ENCODE measurements at places on chromosomes 2 and 18.

GRCh38 chr2:67881816-67882215 is 181.0 kb downstream of the C1D start:
- DNase-seq: no peak

DNA sequence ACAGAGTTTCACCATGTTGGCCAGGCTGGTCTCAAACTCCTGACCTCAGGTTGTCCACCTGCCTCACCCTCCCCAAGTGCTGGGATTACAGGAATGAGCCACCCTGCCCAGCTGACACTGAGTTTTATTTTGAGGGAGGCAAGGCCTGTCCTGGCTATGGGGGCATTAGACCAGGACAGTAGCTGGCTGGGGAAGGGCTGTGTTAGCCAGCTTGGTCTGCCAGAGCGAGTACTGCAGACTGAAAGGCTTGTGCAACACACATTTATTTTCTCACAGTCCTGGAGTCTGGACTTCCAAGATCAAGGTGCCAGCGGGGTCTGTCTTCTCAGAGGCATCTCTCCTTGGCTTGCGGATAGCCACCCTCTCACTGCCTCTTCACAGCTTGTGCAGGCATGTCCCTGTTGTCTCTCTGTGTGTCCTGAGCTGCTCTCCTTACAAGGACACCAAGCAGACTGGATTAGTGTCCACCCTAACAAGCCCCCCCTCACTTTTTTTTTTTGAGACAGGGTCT is 59.4 kb upstream of the HAAO start:
- no peak for DNase-seq

DNA sequence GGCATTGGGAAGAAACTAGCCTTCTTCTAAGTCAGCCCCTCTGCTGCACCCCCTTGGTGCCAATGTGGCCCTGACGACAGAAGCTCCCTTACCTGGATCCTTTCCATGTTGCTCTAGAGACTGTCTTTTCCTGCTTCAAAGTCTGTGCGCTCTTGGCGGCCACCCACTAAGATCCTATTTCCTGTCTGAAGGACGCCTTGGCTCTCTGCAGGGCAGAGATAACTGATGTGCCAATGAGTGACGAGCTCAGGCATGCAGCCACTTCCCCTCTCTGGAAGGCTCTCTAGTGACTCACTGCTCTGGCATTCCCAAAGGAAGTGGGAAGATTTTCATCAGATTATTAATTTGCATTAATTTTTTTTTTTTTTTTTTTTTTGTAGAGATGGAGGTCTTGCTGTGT is 273.5 kb downstream of the CDH20 start:
- no peak for DNase-seq

GRCh38 chr2:134988994-134989605 is 58.1 kb downstream of the MAP3K19 start:
- no peak for DNase-seq

DNA sequence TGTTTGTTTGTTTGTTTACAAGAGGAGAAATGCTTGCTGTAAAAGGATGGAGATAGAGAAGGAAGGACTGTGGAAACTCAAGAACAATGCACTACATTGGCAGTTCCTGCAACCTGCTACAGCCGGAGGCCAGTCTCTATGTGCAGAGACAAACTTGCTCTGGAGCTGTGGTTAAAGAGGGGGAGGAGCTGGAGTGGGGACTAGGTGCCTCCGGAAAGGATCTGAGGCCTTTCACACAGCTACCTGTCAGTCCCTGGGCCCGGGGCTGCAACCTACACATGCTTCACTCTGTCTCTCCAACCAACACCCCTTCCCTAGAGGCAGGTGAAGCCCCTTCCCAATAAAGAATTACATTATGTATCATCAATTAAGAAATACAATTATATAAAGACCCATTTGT is 1234.0 kb upstream of the ZEB2 start:
- no peak for DNase-seq

- DNase-seq: no peak
Observed at GRCh38 chr2:207750876-207751275, 18.8 kb downstream of the FZD5 start.

- no peak for DNase-seq
Observed at GRCh38 chr2:179675435-179675834, 186.0 kb downstream of the ZNF385B start.

- DNase-seq: no peak
Observed at GRCh38 chr2:235217846-235218245, 266.0 kb downstream of the SH3BP4 start.

GRCh38 chr2:96839875-96840850 is 3.7 kb downstream of the ANKRD23 start:
- no peak for DNase-seq

DNA sequence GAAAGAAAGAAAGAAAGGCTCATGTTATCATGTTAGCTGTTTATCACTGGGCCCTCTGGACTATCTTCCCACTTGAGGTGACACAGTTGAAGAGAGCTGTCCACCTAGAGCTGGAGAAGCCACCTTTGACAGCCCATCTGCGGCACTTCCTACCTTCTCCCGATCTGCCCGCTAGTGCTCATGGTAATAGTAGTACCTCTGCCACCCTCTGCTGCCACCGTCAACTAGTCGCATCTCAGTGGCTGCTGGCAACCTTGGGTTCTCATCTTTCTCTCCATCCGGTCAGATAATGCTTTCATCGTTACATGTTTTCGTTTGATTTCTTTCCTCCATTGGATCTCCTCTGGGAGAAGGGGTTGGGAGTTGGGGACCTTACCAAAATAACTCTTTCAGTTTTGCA is 63.2 kb upstream of the COPS8 start:
- no peak for DNase-seq

DNA sequence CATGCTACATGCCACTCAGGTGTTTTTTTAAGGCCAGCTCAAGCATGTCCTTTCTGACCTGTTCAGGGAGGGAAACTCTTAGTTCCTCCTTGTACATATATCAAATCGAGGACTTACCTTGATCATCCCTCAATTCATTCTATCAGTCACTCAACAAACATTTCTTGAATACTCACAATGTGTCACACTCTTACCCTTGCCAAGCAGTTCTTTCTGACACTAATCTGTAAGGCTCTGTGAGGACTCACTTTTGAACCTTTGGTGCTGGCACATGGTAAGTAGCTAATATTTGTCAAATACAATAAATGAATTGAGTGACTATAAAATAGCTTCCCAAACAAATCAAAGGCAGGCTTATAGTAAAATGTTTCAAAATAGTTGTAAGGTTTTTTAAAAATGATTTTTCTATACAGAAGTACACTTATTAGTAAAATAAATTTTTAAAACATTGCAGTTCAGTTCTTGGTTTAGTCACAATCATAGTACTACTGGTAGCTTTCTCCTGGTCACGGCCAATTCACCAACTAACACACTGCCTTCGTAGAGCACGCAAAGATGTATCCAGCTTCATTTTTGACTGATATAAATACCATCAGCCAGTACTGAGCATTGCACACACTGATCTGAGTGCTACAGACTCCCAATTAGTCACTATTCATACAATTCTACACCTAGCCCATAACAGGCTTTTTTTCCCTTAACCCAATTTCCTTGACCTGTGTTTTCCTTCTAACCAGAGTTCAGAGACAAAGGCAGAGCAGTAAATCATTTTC is 50.9 kb downstream of the ZEB2 start:
- no peak for DNase-seq

DNA sequence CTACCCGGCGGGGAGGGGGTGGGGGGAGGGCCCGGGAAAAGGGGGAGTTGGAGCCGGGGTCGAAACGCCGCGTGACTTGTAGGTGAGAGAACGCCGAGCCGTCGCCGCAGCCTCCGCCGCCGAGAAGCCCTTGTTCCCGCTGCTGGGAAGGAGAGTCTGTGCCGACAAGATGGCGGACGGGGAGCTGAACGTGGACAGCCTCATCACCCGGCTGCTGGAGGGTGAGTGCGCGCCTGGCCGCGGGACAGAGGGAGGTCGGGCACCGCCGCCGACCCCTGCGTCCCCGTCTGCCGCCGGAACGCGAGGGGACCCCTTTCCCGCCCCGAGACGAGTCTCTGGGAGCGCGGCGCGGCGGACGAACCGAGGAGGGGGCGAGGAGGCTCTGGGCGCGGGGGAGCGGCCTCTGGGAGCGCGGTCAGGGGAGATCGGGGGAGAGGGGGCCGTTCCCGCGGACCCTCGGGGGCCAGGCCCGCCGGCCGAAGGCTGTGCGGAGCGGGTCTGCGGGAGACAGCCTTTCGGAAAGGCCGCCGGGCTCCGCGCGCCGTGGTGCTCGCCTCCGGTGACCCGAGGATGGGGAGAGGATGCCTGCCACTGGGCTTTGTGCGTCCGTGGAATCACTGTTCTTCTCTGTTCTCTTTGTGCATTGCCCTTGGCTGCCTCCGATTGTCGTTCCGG is 463 bp downstream of the PPP1CB start:
- no peak for DNase-seq

DNA sequence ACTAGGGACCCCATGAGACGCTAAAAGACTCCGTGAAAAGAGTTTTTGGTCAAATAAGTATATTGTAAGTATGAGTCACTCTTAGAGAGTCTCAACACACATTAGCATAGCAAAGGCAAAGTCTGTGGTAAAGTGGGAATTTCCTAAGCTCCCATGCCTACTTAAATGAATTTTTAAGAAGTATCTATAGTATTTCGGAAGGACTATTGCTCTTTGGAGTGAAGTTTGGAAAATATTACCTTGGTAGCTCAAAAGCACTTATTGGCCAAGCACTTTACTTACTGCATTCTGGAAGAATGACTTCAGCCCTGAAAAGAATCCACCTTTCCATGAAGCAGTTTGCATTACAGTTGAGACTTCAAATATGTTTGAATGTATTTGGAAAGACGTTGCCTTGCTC is 57.1 kb downstream of the CAVIN2 start:
- no peak for DNase-seq

- DNase-seq: no peak
Observed at GRCh38 chr2:68889500-68889899, 18.3 kb upstream of the BMP10 start.

DNA sequence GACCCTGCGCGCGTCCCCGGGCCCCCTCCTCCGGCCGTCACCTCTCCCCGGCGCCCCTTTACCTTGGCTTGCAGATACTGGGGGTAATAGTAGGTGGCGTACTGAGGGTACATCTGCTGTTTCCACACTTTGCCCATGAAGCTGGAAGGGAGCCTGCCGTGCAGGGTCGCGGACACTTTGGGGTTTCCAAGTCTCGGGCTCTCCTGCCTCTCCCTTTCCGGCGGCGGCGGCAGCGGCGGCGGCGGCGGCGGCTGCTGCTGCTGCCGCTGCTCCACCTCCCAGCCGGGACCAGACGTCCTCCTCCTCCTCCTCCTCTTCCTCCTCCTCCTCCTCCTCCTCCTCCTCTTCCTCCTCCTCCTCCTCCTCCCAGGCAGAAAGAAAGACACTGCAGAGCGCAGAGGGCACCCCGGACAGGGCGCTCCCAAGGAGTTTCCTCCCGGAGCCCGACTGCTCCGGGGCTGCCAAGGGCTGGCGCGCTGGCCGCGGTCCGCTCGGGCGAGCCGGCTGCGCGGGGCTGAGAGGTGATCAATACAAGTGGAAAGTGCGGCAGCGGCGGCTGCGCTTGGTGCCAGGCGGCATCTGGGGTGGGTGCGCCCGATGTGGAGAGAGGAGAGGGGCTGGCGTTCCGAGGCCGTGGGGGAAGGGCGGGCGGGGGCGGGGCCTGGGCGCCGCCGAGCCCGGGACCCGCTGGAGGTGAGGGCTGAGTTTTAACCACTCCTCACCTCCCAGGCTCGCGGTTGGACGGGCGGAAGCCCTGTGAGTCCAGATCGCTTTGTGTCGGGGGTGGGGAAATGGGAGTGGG is at the start of gene RBMS1:
RBMS1 (minus strand) TSS at position 581 of the 802 bp plus-strand sequence; CDS start at position 137, 444 bp downstream.
- peak; percentile 49 for DNase-seq

DNA sequence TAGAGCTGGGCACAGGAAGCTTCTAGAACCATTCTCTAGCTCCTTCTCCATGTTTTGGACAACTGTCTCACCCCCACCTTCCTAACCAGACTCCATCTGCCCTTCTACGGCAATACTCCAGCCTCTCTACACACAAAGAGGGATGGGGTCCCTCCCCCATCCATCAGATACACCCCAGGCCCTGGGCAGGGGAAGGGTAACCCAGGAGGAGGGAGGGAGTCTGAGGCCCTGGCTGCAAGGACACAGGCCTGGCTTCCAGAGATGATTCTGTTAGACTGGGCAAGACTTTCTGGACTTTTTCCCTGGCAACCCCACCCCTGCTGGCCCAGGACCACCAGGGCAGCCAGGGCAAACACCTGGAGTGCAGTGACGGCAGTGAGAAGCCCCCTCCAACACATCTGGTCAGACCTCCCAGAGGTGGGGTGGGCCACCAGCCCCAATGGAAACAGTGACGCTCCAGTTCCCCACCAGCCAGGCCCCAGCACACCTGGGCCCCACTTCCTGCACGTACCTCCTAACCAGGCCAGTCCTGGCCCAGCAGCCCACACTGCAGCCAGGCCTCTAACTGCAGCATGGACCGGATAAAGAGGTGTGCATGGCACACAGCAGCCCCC is 6.5 kb downstream of the CYP26B1 start:
- DNase-seq: no peak

DNA sequence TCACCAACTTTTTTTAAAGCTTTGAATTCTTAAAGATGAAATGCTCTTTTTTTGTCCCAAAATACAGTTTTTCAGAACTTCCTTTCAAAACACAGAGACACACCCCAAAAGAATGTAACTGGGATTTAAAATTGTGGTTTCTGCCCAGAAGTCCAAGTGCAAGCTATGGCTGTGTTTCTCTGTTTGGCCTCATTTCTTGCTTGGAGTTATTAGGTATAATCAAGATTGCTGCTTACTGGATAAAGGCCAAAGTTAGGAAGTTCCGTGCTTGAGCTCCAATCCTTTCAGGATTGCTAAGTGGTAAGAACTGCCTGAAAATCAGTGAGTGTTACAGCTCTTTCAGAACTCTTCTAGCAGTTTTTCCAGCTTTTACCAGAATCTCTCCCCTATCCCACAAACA is 16.9 kb downstream of the ZBTB7C start:
- no peak for DNase-seq

DNA sequence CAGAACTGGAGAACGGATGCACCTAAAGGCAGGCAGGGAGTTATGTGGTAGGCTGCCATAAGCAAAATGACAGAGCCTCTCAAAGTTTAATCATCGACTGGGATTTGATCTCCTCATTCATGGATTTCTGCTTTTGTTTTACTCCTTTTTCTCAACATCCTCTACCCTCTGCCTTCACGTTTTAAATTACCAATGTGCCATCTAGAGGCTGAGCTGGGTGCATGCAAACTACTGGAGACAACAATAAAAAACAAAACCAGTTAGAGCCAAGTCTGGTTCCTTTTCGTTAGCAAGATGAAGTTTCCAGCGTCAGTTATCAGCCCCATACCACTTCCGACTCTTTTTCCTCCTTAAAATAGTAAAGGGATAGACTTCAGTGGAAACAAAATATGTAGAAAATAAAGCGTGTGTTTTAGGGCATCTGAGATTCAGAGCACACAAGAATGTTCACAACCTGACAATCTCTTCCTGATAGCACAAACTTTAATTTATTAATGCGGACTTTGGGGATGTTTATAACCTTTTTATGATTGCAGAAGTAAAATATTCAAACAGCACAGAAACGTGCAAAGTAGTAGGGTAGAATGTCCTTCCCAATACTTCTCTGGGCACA is 117.0 kb downstream of the LAMA1 start:
- no peak for DNase-seq

- DNase-seq: no peak
Observed at GRCh38 chr2:83251321-83251872, 1207.7 kb downstream of the SUCLG1 start.

DNA sequence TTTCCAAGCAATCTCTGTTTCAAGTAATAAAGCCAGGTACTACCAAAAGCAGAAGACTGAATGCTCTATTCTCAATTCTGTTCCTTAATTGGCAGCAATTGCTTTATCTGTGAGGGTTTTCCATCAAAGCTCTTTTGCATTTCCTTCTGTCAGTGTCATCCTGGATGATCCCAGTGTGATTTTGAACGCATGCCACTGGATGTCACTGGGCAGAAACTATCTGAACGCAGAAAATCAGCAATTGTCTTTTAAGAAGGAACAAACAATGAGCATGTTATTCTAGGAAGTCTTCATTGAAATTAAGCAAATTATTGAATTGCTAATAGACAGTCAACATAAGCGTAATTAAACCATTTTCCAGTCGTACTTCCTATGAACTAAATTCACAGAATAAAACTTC is 259.0 kb upstream of the REG3G start:
- DNase-seq: no peak
